ENCODE measurements at places on chromosomes 3 and 15.

DNA sequence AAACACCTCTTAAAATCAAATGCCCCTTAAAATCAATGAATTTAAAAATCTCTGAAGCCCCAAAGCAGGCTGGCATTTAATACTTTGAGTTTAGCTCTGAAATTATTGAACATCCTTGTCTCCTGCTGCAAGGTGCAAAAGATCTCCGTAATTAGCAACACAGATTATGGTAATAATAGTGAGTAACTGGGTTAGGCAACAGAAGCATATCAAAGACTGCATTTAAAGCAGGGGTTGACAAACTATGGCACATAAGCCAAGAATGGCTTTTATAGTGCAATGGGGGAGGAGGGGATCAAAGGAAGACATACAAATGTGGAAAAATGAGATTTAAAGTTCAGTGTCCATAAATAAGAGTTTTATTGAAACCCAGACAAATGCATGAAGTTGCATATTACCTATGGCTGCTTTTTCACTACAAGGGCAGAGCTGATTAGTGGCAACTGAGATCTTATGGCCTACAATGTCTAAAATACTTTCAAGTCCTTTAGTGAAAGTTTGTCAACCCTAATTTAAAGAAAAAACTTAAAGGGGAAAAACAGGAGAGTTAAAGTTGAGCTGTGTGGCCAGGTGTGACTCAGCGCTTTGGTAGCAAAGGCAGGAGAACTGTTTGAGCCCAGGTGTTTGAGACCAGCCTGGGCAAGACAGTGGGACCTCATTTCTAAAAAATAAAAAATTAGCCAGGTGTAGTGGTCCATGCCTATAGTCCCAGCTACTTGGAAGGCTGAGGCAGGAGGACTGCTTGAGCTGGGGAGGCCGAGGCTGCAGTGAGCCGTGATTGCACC is 157.6 kb downstream of the TBL1XR1 start:
- H3K4me1 ChIP-seq: peaks cover 7% of the 10 kb centered on the region
- no peak overlapping the region for H3K27ac ChIP-seq
- no peaks in the 10 kb centered on the region for H3K27me3 ChIP-seq
- peaks cover 8% of the 10 kb centered on the region for H3K36me3 ChIP-seq
- DNase-seq: no peak
- H3K4me3 ChIP-seq: no peak overlapping the region

GRCh38 chr3:191372122-191372521 is 41.8 kb upstream of the UTS2B start:
- H3K4me1 ChIP-seq: no peaks in the 10 kb centered on the region
- no peaks in the 10 kb centered on the region for H3K27me3 ChIP-seq
- H3K4me3 ChIP-seq: no peak overlapping the region
- H3K36me3 ChIP-seq: peaks cover 4% of the 10 kb centered on the region

DNA sequence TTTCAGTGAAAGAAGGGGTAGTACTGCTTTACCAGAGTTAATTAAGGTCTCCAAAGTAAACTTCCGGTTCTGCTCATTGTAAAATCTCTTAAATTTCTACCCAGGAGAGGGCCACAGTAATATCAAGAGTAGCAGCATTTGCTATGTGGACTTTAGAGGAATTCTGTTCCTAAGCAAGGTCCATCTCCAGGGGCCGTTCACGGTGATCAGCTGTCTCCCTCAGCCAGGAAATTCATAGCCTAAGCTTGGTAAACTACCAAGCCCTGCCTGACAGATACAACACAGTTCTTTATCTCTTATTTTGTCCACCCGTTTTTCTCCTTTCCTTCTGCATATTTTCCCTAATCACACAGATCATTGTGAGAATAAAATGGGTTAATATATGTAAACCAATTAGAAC is 2.3 kb downstream of the DUT start:
- H3K27me3 ChIP-seq: no peaks in the 10 kb centered on the region
- H3K36me3 ChIP-seq: peaks cover 5% of the 10 kb centered on the region
- no peak overlapping the region for H3K4me3 ChIP-seq
- H3K4me1 ChIP-seq: peaks cover 7% of the 10 kb centered on the region
- no peak overlapping the region for H3K27ac ChIP-seq

GRCh38 chr3:56926243-56926946 is 124.6 kb upstream of the ARHGEF3 start:
- no peaks in the 10 kb centered on the region for H3K27me3 ChIP-seq
- H3K4me1 ChIP-seq: no peaks in the 10 kb centered on the region
- no peak overlapping the region for H3K4me3 ChIP-seq
- no peak for DNase-seq
- no peak overlapping the region for H3K27ac ChIP-seq

GRCh38 chr3:29397406-29397805 is 116.5 kb downstream of the RBMS3 start:
- no peaks in the 10 kb centered on the region for H3K4me1 ChIP-seq
- no peaks in the 10 kb centered on the region for H3K36me3 ChIP-seq
- DNase-seq: no peak
- H3K27me3 ChIP-seq: no peaks in the 10 kb centered on the region
- no peak overlapping the region for H3K27ac ChIP-seq
- H3K4me3 ChIP-seq: no peak overlapping the region

- no peak overlapping the region for H3K27ac ChIP-seq
- DNase-seq: peak; percentile 22
- no peaks in the 10 kb centered on the region for H3K27me3 ChIP-seq
- H3K36me3 ChIP-seq: peaks cover 11% of the 10 kb centered on the region
- no peak overlapping the region for H3K4me3 ChIP-seq
Measured at GRCh38 chr3:63914312-63914711, 2.1 kb upstream of the SCAANT1 start.

DNA sequence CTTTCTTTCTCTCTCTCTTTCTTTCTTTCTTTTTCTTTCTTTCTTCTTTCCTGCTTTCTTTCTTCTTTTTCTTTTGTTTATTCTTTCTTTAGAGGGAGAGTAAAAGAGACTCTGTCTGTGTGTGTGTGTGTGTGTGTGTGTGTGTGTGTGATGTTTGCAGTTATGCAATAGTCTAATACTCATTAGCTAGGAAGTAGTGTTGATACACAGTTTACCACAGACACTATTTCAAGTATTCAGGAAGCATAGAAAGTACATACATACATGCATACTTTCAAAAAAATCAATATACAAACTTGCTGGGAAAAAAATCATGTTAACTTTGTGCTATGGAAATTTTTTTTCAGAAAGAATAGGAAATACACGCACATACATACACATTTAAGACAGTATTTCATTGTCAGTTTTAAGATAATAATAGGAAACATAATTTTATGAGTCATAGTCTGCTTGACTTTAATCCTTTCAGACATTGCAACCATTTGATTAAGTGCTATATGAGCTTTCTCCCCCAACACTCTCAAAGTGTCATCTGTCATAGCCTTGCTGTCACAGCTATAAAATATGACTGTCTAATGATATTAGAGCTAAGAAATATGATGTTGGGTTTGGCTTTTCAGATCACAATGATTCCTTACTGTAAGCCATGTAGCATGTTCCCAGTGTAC is 74.9 kb upstream of the EPHA3 start:
- H3K4me1 ChIP-seq: no peaks in the 10 kb centered on the region
- no peaks in the 10 kb centered on the region for H3K36me3 ChIP-seq
- no peak for DNase-seq
- no peak overlapping the region for H3K4me3 ChIP-seq
- no peaks in the 10 kb centered on the region for H3K27me3 ChIP-seq

DNA sequence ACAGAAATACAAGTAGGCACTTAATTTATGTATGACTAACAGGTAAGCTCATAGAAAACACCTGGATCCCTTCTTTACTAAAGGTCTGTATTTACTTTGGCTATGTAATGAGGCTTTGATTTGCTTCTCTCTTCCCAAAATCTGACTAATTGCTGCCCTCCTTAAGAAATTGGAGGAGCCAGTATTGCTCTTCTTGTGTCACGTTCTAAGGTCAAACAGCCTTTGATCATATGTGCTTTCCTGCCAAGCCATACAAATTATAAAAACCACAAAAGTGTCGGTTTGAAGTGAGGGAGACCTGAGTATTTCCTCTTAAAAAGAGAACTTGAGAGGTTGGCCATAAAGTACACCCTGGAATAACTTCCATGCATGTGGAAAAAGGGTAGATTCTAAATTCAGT is 112.1 kb upstream of the MB21D2 start:
- no peak overlapping the region for H3K27ac ChIP-seq
- no peak overlapping the region for H3K4me3 ChIP-seq
- H3K36me3 ChIP-seq: no peaks in the 10 kb centered on the region

GRCh38 chr3:38828681-38829080 is 12.7 kb upstream of the SCN10A start:
- peaks cover 4% of the 10 kb centered on the region for H3K4me1 ChIP-seq
- H3K27me3 ChIP-seq: no peaks in the 10 kb centered on the region
- no peak for DNase-seq
- H3K36me3 ChIP-seq: no peaks in the 10 kb centered on the region
- no peak overlapping the region for H3K4me3 ChIP-seq

DNA sequence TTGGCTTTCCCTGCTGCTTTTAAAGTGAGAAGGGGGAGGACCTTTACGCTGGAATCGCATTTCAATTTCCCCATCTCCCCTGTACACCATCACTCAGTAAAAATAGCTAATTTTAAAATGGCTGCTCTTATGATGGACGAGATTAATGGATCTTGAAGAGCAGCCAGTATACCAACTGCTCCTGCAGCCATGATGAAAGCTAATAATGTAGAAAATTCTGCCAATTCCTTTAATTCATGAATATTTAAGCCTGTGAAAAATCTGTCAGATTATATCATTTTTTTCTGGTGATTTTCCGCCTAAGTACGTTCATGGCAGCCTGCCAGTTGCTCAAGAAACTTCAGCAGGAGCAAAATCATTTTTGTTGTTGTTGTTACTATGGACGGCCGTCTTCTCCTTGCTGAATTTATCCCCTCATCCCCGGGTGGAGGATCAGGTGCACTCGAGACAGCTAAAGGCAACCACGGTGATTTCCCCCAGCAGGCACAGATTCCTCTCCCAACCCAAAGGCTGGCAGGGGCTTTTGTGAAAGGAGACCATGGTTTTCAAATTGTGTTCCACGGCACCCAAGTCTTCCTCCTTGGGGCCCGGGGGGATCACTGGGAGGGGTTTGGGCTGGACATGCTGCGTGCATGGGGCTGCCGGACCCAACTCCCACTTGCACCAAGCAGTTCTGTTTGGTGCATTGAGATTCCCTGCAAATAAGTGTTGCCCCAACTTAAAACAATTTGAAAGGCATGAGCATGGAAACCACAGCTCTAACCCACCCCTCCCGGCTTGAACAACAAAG is 289.6 kb downstream of the UACA start:
- H3K27me3 ChIP-seq: peaks cover 11% of the 10 kb centered on the region
- peaks cover 52% of the 10 kb centered on the region for H3K4me1 ChIP-seq
- no peak overlapping the region for H3K27ac ChIP-seq
- no peaks in the 10 kb centered on the region for H3K36me3 ChIP-seq
- H3K4me3 ChIP-seq: no peak overlapping the region

- no peaks in the 10 kb centered on the region for H3K27me3 ChIP-seq
- no peak for DNase-seq
- peak overlapping the region; percentile 77 for H3K27ac ChIP-seq
- peaks cover 36% of the 10 kb centered on the region for H3K4me1 ChIP-seq
Measured at GRCh38 chr3:37905987-37906674, 44.5 kb downstream of the CTDSPL start.

DNA sequence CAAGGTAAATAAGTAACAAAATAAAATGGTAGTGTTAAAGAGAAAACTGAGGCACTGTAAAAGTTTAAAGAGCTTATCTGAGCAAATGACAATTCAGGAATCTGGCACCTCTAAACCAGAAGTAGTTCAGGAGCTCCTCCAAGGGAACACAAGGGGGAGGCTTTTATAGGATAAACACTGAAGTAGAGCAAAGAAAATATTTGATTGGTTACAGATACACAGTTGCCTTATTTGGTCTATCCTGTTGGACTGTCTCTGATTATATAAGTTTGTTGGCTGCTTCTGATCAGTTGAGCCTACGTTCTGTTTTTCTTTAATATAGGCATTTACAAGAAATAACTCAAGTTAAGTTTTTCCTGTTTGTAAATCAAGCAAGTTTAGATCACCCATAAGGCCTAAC is 146.9 kb downstream of the ERC2 start:
- no peak overlapping the region for H3K4me3 ChIP-seq
- no peak for DNase-seq
- H3K27ac ChIP-seq: no peak overlapping the region
- H3K36me3 ChIP-seq: no peaks in the 10 kb centered on the region
- no peaks in the 10 kb centered on the region for H3K27me3 ChIP-seq

- peak overlapping the region; percentile 19 for H3K27ac ChIP-seq
- H3K4me3 ChIP-seq: no peak overlapping the region
- no peaks in the 10 kb centered on the region for H3K36me3 ChIP-seq
- no peaks in the 10 kb centered on the region for H3K27me3 ChIP-seq
- no peaks in the 10 kb centered on the region for H3K4me1 ChIP-seq
Measured at GRCh38 chr3:29695643-29696198, 414.9 kb downstream of the RBMS3 start.

GRCh38 chr15:40325700-40326099 is 2.2 kb downstream of the INAFM2 start:
- peaks cover 45% of the 10 kb centered on the region for H3K4me1 ChIP-seq
- H3K27ac ChIP-seq: no peak overlapping the region
- no peaks in the 10 kb centered on the region for H3K36me3 ChIP-seq
- H3K4me3 ChIP-seq: no peak overlapping the region

DNA sequence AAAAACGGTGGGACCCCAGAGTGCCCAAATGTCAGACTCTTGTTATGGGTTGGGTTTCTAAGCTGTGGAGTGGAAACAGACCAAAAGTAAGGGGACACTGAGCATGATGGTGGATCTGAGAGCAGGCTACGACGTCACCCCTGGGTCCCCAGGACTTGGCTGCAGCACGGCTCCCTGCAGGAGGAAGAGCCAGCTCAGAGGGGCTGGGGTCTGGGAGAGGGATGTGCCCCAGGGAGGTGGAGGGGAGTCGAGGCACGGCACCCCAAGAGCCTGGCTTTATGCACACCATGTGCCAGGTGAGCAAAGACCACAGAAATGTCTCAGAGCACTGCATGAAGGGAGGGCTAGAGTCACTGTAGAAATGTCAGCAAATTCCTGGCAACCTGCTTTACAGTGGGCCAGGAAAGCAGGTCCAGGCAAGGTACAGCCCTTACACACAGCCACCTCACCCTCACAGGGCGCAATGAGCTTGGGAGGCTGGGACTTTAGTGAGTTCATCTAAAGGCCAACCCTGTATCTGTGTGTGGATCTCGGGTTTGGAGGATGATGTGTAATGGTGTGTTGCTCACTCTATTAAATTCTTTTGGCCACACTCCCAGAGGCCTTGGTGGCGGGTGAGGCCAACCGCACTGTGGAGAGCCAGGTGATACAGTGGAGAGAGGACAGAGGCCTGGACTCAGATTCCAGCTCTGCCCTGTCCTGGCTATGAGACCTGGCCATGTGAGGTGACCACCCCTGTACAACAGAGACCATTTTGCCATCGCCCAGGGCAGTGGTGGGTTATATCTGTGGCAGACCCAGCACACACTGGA is 14.1 kb downstream of the CTSH start:
- no peak overlapping the region for H3K27ac ChIP-seq
- DNase-seq: no peak
- H3K4me1 ChIP-seq: peaks cover 42% of the 10 kb centered on the region
- H3K36me3 ChIP-seq: peaks cover 29% of the 10 kb centered on the region
- H3K27me3 ChIP-seq: no peaks in the 10 kb centered on the region

GRCh38 chr3:29614954-29615353 is 334.1 kb downstream of the RBMS3 start:
- H3K4me3 ChIP-seq: no peak overlapping the region
- H3K27ac ChIP-seq: no peak overlapping the region
- H3K4me1 ChIP-seq: no peaks in the 10 kb centered on the region
- no peaks in the 10 kb centered on the region for H3K27me3 ChIP-seq
- no peaks in the 10 kb centered on the region for H3K36me3 ChIP-seq
